ENCODE measurements at places on chromosomes 16 and 17.

- no peak for DNase-seq
These were observed 1.7 kb downstream of the RPRML start for GRCh38 chr17:46977348-46977747.

GRCh38 chr16:3274490-3274889 is 8.8 kb upstream of the ZNF263 start:
- no peak for DNase-seq

DNA sequence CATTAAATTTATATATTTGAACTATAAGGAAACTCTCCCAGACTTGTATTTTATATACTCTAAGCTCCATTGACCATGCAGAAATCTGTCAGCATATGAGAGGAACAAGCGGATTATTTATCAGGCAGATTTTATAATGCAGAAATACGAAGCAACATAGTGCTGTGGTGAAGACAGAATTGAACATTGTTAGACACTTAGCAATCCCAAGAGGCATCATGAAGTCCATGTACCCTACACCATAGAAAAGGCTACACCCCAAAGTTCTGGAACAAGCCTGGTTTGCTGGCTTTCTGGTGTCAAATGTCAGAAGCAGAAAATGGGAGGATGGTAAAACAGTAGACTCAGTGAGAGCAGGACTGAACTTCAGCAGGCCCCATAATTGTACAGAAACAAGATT is 241.1 kb downstream of the PRKCA start:
- DNase-seq: no peak

DNA sequence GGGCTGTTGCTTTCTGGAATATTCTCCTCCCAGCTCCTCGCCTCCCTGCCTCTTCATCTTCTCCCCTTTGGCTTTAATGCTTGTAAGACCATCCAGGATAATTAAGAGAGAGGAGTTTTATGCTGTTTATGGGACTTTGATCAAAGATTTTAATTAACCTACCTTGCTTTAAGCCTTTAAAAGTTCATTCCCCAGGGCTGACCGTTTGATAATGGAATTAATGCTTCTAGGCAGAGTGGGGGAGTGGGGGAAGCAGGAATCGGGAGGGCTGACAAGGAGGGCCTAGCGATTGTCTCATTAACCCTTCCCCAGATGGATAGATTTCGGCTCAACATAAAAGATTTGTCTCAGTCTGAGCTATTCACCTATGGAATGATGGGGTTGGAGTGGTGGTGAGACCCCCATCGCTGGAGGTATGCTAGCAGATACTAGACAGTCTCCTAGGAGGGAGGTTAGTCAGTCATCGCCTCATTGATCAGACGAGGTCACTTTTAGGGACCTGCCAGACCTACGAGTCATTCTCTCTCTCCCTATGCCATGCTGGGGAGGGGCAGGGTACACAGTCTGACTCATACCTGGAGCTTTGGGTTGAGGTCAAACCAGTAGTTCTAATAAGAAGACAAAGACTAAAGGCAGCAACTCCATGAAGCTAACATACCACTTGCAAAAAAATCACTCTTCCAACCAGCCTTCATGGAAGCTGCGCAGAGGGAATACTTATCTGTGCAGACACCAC is 236.6 kb upstream of the NLRP1 start:
- no peak for DNase-seq

- DNase-seq: no peak
These were observed 104.0 kb downstream of the TMEM132E start for GRCh38 chr17:34683390-34683789.

GRCh38 chr17:72726936-72727335 is 365.6 kb downstream of the SLC39A11 start:
- DNase-seq: no peak

DNA sequence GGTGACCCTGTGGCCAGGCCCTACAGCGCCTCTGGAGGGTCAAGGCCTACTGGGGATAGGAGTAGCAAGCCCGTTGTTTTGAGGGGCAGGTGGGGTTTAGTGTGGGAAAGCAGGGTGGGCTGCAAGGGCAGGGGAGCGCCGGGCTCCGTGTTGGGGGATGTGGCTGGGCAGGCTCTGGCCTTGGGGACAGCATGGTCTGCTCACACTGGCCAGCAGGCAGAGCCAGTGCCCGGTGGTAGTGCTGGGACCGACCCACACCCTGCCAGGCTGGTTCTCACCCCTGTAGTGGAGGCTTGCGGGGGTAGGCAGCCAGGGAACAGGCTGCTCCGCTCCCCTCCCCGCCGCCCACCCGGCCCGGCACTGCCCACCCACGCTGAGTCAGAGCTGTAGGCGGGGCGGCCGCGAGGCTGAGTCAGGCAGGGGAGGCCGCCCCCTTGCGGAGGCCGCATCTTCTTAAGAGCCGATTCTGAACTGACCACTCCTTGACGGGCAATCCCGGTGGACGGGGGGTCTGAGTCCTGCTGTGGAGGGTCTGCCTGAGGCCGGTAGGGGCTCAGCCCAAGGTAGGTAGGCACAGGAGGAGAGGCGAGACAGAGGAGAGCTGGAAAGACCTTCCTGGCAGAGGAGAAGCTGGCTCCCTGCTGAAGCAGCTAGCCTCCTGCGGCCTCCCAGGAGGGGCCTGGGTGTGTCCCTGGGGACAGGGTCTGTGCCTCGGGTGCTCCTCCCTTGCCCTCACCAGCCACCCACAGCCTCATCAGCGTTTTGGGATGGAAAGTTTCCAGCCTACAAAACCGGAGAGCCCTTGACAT is 62.4 kb downstream of the BAIAP2 start:
- peak; percentile 27 for DNase-seq

GRCh38 chr16:86214326-86215232 is 295.7 kb upstream of the FOXF1 start:
- DNase-seq: no peak

Data from stimulated activated CD4-positive, alpha-beta T cell treated with anti-CD3 and anti-CD28 coated beads, TNF-alpha, amount 100 ng/mL, for 1 hour (primary cell).